ENCODE measurements at places on chromosomes 12 and 14.

GRCh38 chr14:89144066-89144465 lies 273.0 kb downstream of the FOXN3 start:
- no peak for DNase-seq

DNA sequence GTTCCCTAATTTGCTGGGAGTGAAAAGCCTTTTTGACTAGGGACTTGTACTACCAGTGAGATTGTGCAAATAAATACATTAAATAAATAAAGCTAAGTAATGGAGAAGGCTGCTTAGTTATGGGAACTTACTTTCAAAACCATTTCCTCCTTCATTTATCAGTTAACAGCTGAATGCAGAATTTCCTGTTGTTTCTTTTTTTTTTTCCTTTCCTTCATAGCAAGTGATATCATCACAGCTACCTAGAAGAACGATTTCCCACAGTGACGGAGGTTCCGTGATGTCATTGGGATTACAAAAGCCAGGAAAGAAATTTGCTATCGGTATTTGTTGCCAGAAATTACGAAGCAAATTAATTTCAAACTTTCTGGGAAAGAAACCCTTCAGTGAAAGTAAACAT lies 42.1 kb upstream of the SOCS2 start:
- no peak for DNase-seq

- no peak for DNase-seq
Measured at GRCh38 chr12:50390316-50390741, 6.1 kb downstream of the FAM186A start.

DNA sequence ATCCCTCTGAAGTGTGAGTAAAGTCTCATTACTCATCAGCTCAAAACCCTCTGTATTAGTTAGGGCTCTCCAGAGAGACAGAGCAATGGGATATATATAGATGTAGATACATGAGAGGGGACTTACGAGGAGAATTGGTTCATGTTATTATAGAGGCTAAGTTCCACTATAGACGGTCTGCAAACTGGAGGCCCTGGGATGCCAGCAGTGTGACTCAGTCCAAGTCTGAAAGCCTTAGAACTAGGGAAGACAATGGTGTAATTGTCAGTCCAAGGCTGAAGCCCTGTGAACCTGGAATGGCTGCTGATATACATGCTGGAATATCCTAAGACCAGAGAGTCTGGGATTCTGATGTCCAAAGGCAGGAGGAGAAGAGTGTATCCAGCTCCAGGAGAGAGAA lies 57.3 kb upstream of the CEP83 start:
- DNase-seq, result no peak

DNA sequence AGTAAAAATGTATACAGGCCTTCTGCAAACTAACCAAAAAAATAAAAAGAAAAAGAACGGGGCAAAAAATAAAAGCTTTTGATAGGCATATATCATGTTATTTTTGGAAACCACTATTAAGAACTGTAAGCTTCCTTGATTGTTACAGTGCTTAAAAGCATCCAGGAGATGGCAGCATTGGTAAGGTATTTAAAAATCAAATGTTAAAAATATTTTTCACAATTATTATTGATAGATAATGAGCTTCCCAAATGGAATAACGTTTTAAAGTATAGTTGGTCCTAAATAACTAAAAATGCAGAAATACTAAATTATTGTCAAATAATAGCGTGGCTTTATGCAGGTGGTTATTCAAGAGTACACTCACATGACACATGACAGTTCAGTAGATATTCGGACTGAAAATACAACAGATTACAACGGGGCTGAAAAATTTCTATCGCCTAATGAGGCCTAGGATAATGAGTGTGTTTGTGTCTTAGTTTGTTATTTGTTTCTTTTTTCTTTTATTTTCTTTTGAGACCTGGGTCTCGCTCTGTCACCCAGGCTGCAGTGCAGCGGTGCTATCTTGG lies 127.2 kb upstream of the ATF7IP start:
- no peak for DNase-seq

GRCh38 chr12:86683568-86684304 lies 427.5 kb upstream of the MGAT4C start:
- DNase-seq, result no peak

DNA sequence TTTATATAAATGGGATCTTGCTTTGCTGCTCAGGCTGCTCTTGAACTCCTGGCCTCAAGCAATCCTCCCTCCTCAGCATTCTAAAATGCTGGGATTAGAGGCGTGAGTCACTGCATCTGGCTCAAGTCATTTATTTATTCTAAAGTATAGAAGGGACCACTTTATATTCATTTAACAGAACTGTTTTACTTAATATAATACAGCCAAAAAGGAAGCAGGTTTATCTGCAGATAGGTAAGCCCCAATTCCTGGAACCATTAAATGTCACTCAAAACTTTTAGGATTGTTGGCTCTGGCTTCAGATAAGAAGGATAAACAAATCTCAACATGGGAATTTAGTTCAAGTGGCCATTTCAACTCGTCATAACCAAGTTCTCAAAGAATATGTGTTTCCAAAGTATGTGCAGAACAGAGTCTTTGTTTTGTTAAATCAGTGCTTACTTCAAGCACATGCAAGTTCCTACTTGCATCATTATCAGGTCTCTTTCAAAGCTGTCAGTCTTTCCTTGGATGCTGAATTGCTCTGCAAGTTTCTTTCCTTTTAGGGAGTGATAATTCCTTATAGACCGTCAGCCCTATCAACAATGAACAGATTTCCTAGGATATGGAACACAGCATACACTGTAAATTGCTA lies 60.4 kb downstream of the KITLG start:
- DNase-seq, result no peak

DNA sequence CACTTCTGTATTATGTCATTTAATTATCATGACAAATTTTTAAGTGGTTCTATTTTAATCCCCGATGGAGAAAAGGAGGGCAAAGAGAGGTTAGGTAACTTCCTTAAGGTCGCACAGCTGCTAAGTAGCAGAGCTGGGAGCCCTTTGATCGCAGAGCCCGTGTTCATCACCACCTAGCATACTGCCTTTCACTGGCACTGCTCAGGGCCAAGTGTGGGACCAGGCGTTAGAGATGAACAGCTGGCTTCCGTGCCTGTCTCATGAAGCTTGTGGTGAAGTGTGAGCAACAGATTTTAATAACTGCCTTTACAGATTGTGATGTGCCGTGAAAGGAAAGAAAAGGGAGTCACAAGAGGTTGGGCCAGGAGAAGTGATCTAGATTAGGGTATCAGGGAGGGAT lies 273.6 kb downstream of the AKAP6 start:
- DNase-seq, result no peak

DNA sequence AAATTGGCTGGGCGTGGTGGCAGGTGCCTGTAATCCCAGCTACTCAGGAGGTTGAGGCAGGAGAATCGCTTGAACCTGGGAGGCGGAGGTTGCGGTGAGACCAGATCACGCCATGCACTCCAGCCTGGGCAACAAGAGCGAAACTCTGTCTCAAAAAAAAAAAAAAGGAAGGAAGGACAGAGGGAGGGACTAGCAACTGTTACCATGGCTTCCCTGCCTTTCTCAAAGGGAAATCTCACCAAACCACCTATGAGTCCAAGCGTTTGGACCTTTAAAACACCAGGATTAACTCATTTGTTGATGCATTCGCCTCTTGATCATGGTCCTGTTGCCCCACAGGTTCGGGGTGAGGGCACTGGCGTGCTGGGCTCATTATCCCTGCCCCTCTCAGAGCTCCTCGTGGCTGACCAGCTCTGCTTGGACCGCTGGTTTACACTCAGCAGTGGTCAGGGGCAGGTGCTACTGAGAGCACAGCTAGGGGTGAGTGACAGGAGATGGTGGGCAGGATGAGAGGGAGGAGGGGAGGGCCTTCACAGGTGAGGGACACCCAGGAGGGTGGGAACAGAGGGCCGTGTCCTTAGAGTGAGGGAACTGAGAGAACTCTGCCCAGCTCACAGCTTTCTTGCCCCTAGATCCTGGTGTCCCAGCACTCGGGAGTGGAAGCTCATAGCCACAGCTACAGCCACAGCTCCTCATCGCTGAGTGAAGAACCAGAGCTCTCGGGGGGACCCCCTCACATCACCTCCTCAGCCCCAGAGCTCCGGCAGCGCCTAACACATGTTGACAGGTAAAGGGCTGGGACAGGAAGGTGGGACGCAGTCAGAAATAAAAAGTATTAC lies 10.2 kb upstream of the MYL6B start:
- no peak for DNase-seq

DNA sequence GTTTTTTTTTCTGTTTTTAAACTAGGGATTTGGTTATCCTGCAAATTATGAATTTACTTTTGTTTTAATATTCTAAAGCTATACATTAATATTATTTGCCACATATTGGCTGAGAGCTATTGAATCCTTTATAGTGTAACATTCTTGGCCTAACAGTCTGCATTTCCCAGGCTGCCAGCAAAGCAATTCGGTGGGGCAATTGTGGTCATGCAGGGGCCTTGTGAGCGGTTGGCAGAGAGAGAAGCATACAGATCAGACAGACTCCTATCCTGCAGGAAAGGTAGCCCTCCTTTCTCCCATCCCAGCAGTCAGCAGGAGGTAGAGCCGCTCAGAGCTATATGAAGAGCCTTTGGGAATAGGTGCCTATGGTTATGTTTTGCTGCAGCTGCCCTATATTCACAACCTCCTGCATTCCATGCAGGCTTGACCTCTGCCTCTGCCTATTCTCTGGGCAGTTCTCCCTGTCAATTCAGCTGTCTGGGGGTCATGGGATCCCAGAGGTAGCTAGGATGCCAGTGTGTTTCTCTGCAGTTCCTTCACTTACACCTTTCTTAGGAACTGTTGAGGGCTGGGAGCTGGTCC lies 144.7 kb downstream of the GPHN start:
- no peak for DNase-seq

DNA sequence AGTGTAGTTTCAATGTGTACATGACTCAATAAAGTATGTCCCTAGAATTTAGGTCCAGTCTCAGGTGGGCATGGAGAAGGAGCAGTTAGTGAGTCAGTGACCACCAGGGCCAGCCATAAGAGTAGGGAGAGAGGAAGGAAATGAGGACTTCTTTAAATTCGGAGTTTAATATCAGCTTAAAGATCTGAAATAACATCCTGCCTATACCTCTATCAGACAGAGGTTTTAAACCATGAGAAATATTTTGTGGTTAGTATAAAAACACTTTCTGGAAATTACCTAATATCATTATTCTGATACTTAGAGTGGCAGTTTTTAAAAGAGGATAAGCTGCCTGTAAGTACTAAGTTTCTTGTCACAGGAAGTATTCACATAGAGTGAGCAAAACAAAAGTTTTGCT lies 61.7 kb upstream of the ST8SIA1 start:
- DNase-seq, result no peak

GRCh38 chr12:98439981-98440581 lies 75.3 kb upstream of the TMPO start:
- DNase-seq, result no peak

- DNase-seq, result no peak
Measured at GRCh38 chr12:5059358-5059757, 15.7 kb downstream of the KCNA5 start.

DNA sequence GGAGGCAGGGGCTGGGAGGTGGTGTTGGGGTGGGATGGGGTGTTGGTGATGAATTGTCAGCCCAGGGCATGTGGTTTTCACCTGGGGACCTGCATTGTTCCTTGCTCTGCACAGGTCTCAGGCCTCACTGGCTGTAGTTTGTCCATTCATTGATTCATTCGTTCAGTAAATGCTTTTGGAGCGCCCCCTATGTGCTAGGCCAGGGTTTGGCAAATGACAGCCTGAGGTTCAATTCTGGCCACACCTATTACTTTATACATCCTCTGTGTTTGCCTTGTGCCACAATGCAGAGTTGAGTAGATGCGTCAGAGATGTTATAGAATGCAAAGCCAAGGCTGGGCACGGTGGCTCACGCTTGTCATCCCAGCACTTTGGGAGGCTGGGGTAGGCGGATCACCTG lies 4.7 kb downstream of the ADCK1 start:
- no peak for DNase-seq

GRCh38 chr14:35248476-35248788 lies 43.8 kb upstream of the PSMA6 start:
- DNase-seq, result no peak

DNA sequence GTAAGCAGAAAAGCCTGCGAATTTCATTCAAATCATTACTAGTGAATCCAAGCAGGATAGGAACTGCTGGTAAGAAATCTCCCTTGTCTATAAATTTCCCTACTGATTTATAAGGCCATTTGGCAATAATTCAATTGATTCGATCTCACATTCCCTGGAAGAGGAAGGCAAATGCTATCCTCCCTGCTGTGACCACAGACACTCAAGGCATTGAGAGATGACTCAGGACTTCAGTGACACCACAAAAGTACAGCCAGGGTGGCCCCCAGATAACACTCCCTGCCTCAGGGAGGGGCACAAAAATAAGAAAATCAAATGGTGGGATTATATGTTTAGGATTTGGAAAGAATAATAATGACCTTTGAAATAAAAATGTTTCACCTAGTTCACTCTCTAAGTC lies 162.7 kb downstream of the GRIP1 start:
- no peak for DNase-seq
